ENCODE measurements at places on chromosomes 4 and X. TPM values are rescaled to one million over a fixed set of nuclear protein-coding genes. Genes with fewer than 3 reads are reported as not detected.

GRCh38 chrX:13028871-13029636 is 15.4 kb downstream of the FAM9C start:
- peak overlapping the region; percentile 31 for H3K4me3 ChIP-seq
- peaks cover 41% of the 10 kb centered on the region for H3K4me1 ChIP-seq
- peak overlapping the region; percentile 69 for H3K27ac ChIP-seq
- no peaks in the 10 kb centered on the region for H3K36me3 ChIP-seq
- no peaks in the 10 kb centered on the region for H3K27me3 ChIP-seq

DNA sequence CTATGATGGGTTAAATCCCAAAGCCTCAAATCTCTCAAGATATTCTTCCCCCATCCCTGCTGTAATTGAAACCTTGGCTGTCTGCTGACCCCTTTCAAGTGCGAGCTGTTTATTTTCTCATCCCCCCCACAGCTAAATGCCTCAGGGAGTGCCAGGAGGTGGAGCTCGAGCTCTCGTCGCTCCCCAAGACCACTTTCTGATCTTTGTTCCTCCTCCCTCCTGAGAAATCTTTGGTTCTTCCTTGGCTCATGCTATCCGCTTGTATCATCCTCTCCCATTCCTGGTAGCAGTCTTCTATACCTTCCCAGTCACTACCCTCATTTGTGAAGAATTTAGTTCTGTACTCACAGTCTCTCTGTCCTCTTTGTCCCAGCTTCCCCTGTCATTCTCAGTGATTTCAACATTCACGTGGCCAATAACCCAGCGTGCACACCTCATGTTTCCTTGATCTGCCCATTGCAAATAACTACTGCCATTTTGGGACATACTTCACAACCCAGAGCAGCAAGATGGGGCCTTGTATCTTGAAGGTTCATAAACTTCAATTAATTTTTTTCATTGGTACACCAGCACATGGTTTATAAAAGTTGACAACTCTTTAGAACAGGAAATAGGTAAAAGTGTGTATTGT is 9.2 kb upstream of the SLC25A43 start:
- H3K27ac ChIP-seq: no peak overlapping the region
- no peaks in the 10 kb centered on the region for H3K36me3 ChIP-seq
- H3K4me1 ChIP-seq: peaks cover 5% of the 10 kb centered on the region
- H3K4me3 ChIP-seq: no peak overlapping the region

GRCh38 chr4:176443646-176444409 is 124.1 kb downstream of the SPCS3 start:
- H3K27me3 ChIP-seq: no peaks in the 10 kb centered on the region
- H3K27ac ChIP-seq: no peak overlapping the region
- no peak overlapping the region for H3K4me3 ChIP-seq

GRCh38 chrX:17529151-17529745 is 154.2 kb downstream of the NHS start:
- H3K27me3 ChIP-seq: no peaks in the 10 kb centered on the region
- peaks cover 10% of the 10 kb centered on the region for H3K4me1 ChIP-seq
- H3K4me3 ChIP-seq: no peak overlapping the region
- no peak for DNase-seq
- no peak overlapping the region for H3K27ac ChIP-seq

DNA sequence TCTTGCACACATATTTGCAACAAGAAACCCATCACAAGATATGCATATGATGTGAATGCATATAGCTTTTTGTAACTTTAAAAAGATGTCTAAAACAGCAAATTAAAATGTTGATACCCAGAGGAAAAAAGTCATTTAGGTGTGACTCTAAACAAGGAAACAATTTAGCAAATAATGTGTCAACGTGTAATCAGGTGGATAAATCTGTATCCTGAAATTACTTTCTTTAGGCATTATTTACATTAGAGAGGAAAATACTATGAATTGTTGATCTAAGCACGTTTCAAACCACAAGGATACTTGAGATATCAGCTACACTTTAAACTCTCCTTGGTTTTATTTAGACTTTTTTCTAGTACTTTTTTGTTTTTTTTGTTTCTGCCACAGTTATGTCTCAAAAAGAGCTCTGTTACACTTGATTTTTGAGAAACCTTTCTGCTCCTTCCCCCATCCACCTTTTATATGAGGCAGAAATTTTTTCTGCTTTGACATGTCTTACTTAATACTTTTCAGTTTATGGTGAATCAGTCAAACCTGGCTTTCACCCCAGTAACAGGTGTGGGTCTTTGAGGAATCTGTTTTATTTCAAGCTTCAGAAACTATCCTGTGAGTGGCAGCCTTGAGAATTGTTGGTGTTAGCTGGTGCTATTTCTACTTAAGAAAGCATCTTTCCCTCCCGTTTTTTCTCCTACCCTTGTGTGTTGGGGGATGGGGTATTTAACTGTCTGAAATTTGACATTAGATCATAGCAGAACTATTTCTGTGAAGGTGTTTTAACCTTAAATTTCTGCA is 1.9 kb downstream of the NPNT start:
- H3K4me3 ChIP-seq: peak overlapping the region; percentile 55
- H3K27me3 ChIP-seq: peaks cover 83% of the 10 kb centered on the region
- H3K27ac ChIP-seq: no peak overlapping the region
- H3K4me1 ChIP-seq: peaks cover 7% of the 10 kb centered on the region
- no peak for DNase-seq
- H3K36me3 ChIP-seq: no peaks in the 10 kb centered on the region

DNA sequence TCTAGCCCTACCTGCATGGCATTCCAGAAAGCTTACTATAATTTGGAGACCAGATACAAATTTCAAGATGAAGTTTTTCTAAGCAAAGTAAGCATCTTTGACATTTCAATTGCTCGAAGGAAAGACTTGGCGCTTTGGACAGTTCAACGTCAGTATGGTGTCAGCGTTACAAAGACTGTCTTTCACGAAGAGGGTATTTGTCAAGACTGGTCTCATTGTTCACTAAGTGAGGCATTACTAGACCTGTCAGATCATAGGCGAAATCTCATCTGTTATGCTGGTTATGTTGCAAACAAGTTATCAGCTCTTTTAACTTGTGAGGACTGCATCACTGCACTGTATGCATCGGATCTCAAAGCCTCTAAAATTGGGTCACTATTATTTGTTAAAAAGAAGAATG is 17.6 kb downstream of the THAP9 start:
- DNase-seq: no peak
- H3K27me3 ChIP-seq: no peaks in the 10 kb centered on the region
- H3K27ac ChIP-seq: no peak overlapping the region
- H3K36me3 ChIP-seq: peaks cover 18% of the 10 kb centered on the region
- H3K4me1 ChIP-seq: no peaks in the 10 kb centered on the region

- H3K4me3 ChIP-seq: no peak overlapping the region
- H3K27ac ChIP-seq: no peak overlapping the region
- H3K36me3 ChIP-seq: peaks cover 6% of the 10 kb centered on the region
- no peak for DNase-seq
- no peaks in the 10 kb centered on the region for H3K27me3 ChIP-seq
Measured at GRCh38 chrX:107861056-107861455, 35.4 kb downstream of the MID2 start.

GRCh38 chrX:152899111-152899873 is 1.4 kb downstream of the ZNF185 start:
- peaks cover 14% of the 10 kb centered on the region for H3K27me3 ChIP-seq
- H3K27ac ChIP-seq: no peak overlapping the region
- no peak for DNase-seq

Gene GUCY1B1
- not detected for total RNA-seq

GRCh38 chr4:55706541-55706940 is 70.4 kb upstream of the NMU start:
- H3K4me3 ChIP-seq: no peak overlapping the region
- DNase-seq: no peak
- H3K27me3 ChIP-seq: peaks cover 5% of the 10 kb centered on the region
- no peak overlapping the region for H3K27ac ChIP-seq
- H3K36me3 ChIP-seq: no peaks in the 10 kb centered on the region

Gene MSX1
- total RNA-seq: not detected

Gene ADH7
- total RNA-seq: not detected

DNA sequence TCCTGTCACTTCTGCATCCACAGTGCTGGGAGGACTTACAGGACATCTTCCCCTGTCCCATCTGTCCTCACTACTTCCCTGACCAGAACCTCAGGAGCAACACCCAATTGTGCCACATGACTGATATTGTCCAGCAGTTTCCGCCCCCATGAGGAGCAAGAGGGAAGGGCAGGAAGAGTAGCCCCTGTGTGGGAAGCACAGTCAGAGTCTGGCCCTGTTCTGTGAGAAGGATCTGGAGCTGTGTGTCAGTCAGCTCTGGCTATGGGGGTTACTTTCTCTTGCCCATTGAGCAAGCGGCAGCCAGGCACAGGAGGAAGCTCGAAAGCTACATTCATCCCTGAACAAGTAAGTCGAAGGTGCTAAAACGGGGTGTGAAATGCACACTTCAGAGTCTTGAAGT is 14.8 kb upstream of the TRIM60 start:
- no peak overlapping the region for H3K27ac ChIP-seq
- H3K4me3 ChIP-seq: no peak overlapping the region
- peaks cover 27% of the 10 kb centered on the region for H3K27me3 ChIP-seq

Gene MAGEA10
- not detected for total RNA-seq

GRCh38 chr4:1843852-1844251 is 12.1 kb downstream of the LETM1 start:
- H3K36me3 ChIP-seq: peaks cover 7% of the 10 kb centered on the region
- DNase-seq: no peak
- H3K27ac ChIP-seq: no peak overlapping the region
- peaks cover 10% of the 10 kb centered on the region for H3K4me1 ChIP-seq

Gene KIAA0232
- total RNA-seq: 23.9 TPM

DNA sequence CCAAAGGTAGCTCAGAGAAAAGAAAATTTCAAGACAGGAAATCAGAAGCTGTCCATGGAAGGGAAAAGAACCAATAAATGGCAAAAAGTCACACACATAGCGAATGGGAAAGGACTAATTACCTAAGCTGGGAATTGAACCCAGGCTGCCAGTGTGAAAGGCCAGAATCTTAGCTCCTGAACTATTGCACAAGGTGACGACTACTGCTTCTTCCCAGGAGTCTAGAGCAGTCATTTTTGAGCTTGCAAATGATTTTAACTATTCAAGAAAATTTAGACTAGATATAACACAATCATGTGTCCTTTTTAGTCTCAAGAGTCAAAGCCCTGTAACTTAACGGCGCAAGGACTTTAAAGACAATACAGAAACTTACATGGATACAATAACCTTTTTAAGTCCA is 34.1 kb upstream of the ZNF81 start:
- H3K4me1 ChIP-seq: no peaks in the 10 kb centered on the region
- no peak overlapping the region for H3K4me3 ChIP-seq
- H3K27ac ChIP-seq: no peak overlapping the region
- H3K27me3 ChIP-seq: no peaks in the 10 kb centered on the region
- H3K36me3 ChIP-seq: no peaks in the 10 kb centered on the region
- no peak for DNase-seq

Gene DCAF4L1
- total RNA-seq: 0.23 TPM

Gene DSPP
- total RNA-seq: not detected

Gene COMMD8
- 24.0 TPM for total RNA-seq

Gene ARMCX2
- total RNA-seq: 8.8 TPM

DNA sequence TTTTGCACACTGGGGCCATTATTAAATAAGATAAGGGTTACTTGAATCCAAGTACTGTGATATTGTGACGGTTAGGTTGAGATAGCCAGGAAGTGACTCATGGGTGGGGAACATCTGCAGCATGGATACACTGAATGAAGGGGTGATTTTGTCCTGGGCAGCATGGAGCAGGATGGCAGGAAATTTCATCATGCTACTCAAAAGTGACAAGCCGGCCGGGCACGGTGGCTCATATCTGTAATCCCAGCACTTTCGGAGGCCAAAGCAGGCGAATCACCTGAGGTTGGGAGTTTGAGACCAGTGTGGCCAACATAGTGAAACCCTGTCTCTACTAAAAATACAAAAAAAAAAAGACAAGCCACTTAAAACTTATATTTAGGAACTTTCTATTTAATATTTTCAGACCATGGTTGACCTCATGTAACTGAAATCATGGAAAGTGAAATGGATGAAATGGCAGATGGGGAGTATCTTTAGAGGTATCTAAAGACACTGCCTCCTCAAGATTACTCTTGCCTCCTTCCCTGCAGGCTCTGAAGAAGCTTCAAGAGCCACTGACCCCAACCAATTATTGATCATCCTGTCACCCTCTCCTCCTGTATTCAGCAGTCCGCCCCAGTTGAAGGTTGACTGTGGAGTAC is 3.9 kb upstream of the TRIM60 start:
- peaks cover 7% of the 10 kb centered on the region for H3K27me3 ChIP-seq
- no peak overlapping the region for H3K27ac ChIP-seq
- H3K4me3 ChIP-seq: no peak overlapping the region
- no peak for DNase-seq
- no peaks in the 10 kb centered on the region for H3K36me3 ChIP-seq
- no peaks in the 10 kb centered on the region for H3K4me1 ChIP-seq

Gene ARAP2
- total RNA-seq: 70.3 TPM

- peak overlapping the region; percentile 45 for H3K4me3 ChIP-seq
- no peaks in the 10 kb centered on the region for H3K27me3 ChIP-seq
- peaks cover 57% of the 10 kb centered on the region for H3K4me1 ChIP-seq
- peaks cover 3% of the 10 kb centered on the region for H3K36me3 ChIP-seq
- peak overlapping the region; percentile 83 for H3K27ac ChIP-seq
Measured at GRCh38 chr4:142355421-142355930, 490.6 kb downstream of the INPP4B start.

DNA sequence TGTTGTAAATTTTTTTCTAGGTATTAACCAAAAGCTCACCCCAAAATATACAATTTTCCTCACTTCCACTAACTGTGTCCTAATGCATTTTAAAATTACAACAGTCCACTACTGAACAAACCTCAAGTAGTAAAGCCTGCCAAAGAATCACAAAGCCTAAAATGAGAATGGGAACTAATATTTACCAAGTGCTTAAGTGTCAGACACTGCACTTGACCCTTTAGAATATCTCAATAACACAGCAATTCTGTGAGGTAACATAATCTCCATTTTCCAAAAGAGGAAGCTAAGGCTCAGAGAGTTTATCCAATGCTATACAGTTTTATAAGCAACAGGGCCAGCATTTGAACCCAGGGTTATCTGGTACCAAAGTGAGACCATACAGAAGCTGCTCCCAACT is 4.9 kb downstream of the SLC9A7 start:
- H3K4me3 ChIP-seq: no peak overlapping the region
- no peak for DNase-seq
- no peaks in the 10 kb centered on the region for H3K36me3 ChIP-seq
- H3K27ac ChIP-seq: no peak overlapping the region

Gene GABRB1
- not detected for total RNA-seq

Data from activated naive CD8-positive, alpha-beta T cell treated with anti-CD3 and anti-CD28 coated beads, Interleukin-2, amount 10 ng/mL, durations not matched to agents 7 days and 5 days (primary cell).